HuH-7.5 (cell line): ENCODE measurements at places on chromosomes 2 and 18.

DNA sequence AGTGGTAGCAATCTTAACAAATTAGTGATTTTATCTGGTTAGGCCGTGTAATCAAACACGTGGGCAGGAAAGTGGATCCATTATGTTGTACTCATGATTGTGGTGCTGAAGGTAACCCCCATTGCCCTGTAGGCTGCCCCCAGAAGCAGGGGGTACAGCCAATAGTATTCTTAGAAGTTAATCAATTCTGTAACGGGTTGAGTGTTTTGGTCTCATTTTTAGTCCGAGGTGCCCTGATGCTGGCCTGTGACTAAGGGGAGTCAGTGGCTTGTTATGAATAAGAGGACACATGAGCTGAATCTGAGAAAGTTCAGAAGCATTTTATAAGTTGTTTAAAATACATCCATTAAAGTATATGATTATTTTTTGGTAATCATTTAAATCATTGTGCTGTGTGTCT, 8.6 kb downstream of the EPAS1 start:
- DNase-seq: no peak

DNA sequence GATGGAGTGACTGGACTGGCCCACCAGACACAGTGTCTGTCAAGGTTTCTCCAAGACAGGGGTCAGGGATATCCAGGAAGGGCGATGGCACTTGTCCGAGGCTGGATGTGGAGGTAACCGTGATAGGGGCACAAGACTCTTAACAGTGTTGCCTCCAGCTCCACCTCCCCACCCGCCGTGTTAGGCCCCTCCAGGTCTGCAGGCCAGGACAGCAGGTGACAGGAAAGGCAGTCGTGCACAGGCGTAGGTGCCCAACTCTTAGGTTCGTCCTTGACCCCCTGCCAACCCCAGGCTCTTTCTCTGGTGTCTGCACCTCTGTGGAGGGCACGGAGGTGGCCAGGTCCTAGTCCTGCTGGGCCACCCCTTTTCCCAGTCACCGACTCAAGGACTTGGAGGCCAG, 10.1 kb downstream of the ITM2C start:
- no peak for DNase-seq

DNA sequence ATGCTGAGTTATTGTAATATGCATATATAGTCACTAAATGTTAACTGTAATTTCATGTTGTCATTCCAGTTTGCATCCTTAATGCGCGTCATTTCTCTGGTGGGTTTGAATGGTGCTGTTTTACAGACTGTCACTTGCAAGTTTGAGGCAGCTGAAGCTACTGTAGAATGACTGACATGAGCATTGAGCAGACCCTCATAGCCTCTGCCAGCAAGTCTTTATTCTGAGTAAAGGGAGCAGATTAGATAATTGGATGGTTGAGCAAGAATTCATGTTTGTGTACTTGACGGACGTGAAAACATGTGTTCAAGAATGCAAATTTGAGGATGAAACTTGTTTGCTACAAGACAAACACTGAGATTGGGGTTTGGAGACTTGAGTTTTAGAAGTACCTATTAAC, 854.8 kb upstream of the KLHL29 start:
- DNase-seq: no peak

DNA sequence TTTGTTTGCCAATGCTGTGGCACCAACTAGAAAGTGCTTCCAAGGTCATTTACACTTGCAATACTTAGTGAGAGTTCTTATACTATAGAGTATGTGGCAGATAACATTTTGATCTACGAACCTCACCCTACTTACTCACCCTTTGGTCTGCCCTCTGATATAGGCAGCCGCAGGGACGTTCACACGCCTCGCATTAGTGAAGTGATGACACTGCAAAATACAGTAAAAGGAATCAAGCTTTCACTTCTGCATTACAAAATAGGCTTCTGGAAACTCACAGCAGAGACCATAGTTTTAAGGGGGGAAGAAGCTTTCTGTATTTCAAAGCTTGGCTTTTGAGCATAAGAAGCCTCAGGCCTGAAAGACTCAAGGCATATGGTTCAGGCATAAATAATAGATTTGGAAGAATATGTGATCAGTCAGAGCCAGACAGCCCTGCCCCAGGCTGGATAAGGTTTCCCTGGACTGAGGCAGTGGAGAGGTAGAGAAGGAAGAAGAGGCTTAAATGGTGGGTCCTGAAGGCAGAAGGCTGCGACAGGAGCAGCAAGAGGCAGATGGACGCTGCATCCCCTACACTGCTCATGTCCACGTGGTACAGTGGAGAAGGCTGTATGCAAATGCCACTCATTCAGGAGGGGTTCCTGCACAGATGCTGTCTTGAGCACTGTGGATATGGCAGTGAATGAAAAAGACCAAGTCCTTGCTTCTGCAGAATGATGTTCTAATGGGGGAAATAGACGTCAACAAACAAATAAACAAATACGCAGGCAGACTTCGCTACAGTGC, 63.1 kb downstream of the FECH start:
- DNase-seq: no peak

DNA sequence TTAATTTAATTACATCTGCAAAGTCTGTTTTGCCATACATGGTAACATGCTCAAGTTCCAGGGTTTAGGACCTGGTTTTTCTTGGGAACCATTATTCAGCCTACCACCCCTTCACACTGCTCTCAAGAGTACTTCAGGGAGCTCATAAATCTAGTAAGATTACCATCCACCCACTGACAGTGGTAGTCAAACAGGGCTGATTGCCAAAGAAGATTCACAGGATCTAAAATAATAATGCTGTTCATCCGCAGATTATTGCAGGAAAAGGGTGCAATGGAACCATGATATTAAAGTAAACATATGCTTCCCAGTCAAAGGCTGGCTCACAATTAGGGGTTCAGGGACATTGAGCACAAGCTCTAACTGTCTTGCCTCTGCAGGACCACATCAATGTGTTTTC, 148.0 kb upstream of the CYRIA start:
- DNase-seq: no peak

GRCh38 chr2:134943540-134943939, 24.9 kb downstream of the CCNT2 start:
- no peak for DNase-seq

GRCh38 chr2:118322406-118322805, 234.1 kb downstream of the INSIG2 start:
- no peak for DNase-seq

DNA sequence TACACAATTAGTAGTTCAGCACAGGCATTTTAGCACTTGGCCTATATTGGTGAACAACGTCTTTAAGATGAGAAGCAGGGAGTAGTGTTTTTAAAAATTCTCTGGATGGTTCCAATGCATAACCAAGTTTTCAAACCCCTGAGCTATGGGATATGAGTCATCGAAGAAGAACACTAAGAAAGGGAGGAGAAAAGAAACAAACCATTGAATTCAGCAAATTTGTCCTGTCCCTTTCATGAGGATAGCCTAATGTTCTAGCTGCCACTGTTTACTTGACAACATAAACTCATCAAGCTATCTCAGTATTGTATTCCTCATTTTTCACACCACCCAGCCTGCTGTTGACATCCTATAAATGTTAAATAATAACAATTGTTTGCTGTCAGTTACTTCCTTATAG, 158.0 kb downstream of the BARD1 start:
- no peak for DNase-seq

DNA sequence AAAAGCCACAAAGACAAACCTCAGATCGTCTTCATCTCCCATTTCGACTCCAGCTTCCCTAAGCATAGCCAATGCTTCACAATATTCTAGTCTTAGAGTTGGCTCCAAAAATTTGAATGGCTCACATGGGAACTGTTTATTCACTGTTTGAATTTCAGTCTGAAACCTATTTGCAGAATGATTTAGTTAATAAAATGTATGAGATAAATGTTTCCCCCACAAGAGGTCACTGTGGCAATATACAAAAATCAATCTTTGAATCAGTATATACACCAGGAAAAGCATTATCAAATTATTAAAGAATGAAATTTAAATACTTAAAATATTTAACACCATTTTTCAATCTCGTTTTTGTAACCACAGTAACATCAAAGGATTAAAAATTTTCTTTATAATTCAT, 40.0 kb upstream of the MCM6 start:
- DNase-seq: no peak

DNA sequence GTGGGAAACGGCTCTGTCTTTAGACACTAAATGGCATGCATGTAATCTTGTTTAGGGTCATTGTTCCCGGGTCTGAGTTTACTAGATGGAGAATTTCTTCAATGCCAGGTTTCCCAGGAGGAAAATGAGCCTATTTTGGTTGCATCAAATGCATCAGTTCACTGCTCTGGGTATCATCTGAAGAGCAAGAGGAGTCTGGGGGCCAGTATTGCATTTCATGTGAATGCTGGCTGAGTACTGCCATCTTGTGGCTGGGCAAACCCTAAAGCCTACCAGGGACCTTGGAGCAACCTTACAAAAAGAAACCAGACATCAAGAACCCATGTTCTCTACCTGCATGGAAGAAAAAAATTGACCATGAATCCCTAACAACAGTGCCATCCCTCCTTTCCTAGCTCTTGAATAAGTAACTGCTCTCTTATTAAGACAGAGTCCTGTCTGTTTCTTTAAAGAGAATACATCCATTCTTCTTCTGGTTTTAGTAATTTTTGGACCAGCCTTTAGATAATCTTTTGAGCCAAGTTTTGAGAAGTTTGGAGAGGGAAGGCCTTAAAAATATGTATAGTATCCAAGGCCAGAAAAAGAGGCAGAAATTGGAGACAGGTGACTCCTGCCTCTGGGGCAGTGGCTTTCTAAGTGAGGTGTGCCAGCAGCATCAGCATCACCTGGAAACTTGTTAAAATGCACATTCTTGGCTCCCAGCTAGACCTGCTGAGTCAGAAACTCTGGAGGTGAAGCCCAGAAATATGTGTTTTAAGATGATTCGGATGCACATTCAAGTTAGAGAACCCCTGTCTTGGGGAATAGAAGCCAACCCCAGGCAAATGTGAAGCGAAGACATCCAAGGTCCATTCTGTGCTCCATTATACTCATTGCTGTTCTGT, 261.0 kb upstream of the CXCR4 start:
- no peak for DNase-seq

- no peak for DNase-seq
Measured at GRCh38 chr2:8750221-8750620, 68.4 kb downstream of the ID2 start.

- no peak for DNase-seq
Measured at GRCh38 chr18:49745045-49746014, 68.0 kb downstream of the ACAA2 start.

DNA sequence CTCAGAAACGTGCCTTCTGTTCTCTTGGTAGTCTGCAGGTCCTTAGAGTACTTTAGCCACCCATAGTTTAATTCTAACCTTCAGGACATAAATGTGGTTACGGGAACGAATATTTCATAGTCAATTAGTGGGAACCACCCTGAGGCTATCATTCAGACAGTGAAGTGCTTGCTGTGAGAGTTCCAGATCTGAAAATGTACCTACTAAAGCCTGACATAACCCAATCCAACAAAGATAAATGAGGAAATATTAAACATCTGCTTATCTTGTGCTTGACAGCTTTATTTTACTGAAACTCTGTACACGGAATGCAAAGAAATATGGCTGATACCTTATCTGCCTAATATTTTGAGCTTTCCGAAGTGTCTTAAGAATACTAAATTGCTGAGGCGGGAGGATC, 43.0 kb downstream of the RAB27B start:
- DNase-seq: no peak

DNA sequence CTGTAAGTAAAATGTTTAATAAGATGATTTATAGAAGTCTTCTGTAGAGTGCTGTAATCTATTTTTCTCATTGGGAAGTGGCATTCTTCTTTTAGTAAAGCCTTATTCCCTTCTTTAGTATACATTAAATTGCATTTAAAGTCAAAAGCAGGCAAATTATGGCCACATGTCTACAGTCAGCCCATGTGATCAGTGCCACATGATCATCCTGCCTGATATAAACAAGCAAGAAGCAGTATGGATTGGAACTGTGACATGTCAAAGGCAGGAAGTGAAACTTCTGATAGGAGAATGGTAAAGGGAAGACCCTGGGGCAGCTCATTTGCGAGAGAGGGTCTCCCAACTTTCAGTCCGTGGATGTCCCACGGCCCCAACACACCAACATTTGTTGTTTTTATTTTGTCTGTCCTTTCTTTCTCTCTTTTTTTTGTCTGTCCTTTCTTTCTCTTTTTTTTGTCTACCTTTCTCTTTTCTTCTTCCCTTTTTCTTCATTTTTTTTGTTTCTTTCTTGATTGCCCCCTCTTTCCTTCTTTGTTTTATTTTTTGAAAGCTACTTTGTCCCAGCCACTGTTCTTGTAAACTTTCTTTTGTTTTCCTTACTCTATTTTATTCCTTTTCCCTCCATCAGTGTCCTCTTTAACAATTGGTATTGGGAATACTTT, 154.9 kb downstream of the DTNA start:
- no peak for DNase-seq

- no peak for DNase-seq
Measured at GRCh38 chr2:70480468-70480867, 73.2 kb downstream of the TGFA start.

GRCh38 chr2:36797324-36798070, 101.0 kb downstream of the VIT start:
- DNase-seq: no peak

- no peak for DNase-seq
Measured at GRCh38 chr18:12312976-12313375, 4.9 kb downstream of the TUBB6 start.

GRCh38 chr2:63013438-63013837, 37.2 kb upstream of the OTX1 start:
- no peak for DNase-seq

- DNase-seq: no peak
Measured at GRCh38 chr2:101474731-101475384, at the start of gene RFX8. Gene RFX8, minus strand, starts transcription at chr2:101475112. Its CDS starts 8,264 bp downstream, at chr2:101466848.

GRCh38 chr2:5955921-5956320, 263.7 kb downstream of the SOX11 start:
- DNase-seq: no peak

DNA sequence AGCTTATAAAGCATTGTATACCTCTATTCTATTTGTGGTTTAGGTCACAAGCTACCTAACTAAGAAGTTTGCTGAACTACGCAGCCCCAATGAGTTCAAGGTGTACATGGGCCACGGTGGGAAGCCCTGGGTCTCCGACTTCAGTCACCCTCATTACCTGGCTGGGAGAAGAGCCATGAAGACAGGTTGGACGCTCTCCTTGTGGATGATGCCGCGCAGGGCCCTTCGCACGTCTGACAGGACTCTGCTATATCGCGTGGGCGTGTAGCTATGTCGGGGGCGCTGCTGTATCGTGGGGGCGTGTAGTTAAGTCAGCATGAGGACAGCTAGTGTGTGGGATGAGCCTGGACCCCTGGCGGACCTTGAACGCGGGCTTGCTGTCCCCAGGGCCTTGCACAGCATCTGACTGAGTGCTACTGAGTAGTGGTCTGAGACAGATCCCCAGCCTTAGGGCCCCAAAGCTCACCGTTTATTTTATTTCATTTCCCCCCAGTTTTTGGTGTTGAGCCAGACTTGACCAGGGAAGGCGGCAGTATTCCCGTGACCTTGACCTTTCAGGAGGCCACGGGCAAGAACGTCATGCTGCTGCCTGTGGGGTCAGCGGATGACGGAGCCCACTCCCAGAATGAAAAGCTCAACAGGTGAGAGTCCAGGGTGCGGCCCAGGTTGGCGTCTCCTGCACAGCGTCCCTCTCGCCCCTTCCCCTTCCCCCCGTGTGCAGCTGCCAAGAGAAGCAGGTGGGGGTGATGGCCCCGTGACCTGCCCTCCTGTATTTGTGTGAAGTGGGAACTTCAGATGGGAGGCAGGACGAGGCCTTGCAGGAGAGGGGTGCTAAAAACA, 15.6 kb upstream of the CNDP1 start:
- no peak for DNase-seq

GRCh38 chr2:117726747-117727146, 87.7 kb upstream of the DDX18 start:
- DNase-seq: no peak

- DNase-seq: no peak
Measured at GRCh38 chr2:74020702-74021406, 36.1 kb downstream of the TET3 start.

- DNase-seq: no peak
Measured at GRCh38 chr2:99863236-99863902, 279.0 kb downstream of the AFF3 start.
